Activated CD4-positive, alpha-beta T cell treated with anti-CD3 and anti-CD28 coated beads, Interleukin-2, amount 50 U/mL, for 24 hours (primary cell): ENCODE measurements at places on chromosomes 13 and 19.

- DNase-seq = no peak
Measured at GRCh38 chr19:33954686-33955085, 158.0 kb downstream of the KCTD15 start.

- no peak for DNase-seq
Measured at GRCh38 chr19:38434549-38435051, 1.1 kb downstream of the RYR1 start.

- no peak for DNase-seq
Measured at GRCh38 chr19:10112895-10113591, 1.6 kb downstream of the P2RY11 start.

- no peak for DNase-seq
Measured at GRCh38 chr13:55761986-55762385, 1378.7 kb upstream of the PRR20A start.

DNA sequence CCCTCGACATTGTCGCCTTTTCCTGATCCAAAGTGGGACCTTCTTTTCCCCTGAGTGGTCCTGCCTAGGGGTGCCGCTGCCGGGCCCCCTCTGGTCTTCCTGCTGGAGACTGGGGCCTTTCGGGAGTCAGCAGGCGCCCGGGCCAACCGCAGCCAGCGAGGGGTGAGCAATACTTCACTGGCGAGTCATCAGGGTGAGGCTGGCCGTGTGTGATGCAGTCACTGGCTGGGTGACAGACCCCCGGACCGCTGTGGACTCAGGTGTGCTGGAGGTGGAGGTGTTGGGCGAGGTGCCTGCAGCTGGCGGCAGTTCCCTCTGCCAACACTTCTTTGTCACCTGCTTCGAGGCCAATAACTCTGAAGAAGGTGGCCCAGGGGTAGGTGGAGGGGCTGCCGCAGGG lies 1.5 kb upstream of the CGB5 start:
- DNase-seq = no peak

- no peak for DNase-seq
Measured at GRCh38 chr19:39389631-39390414, 1.1 kb downstream of the PAF1 start.
